ENCODE measurements at places on chromosomes 11 and 22. TPM values are rescaled to one million over a fixed set of nuclear protein-coding genes. Genes with fewer than 3 reads are reported as not detected.

Gene SLN
- total RNA-seq = 2.1 TPM

Gene GAS2L1
- total RNA-seq = 68.7 TPM

Gene KRTAP5-1
- total RNA-seq = not detected

Gene SCGB1D2
- total RNA-seq = 1,012 TPM

Gene OR8G1
- not detected for total RNA-seq

Gene THOC5
- total RNA-seq = 14.2 TPM

Gene POLR2L
- total RNA-seq = 61.2 TPM

Gene LMO2
- 15.6 TPM for total RNA-seq

Gene ELP4
- total RNA-seq = 21.5 TPM

Gene OVCH2
- total RNA-seq = 6.7 TPM

Gene LGALS12
- 2.5 TPM for total RNA-seq

Gene GP1BB
- 39.8 TPM for total RNA-seq

Gene APOL4
- 5.4 TPM for total RNA-seq

Gene MYEOV
- total RNA-seq = 32.2 TPM

Gene ST13
- 140 TPM for total RNA-seq
